ENCODE measurements at places on chromosomes 5 and 9.

GRCh38 chr9:134765785-134766184 is 114.8 kb upstream of the FCN2 start:
- DNase-seq: no peak

- no peak for DNase-seq
These were observed 625 bp upstream of the OLFM1 start for GRCh38 chr9:135086597-135087488.

DNA sequence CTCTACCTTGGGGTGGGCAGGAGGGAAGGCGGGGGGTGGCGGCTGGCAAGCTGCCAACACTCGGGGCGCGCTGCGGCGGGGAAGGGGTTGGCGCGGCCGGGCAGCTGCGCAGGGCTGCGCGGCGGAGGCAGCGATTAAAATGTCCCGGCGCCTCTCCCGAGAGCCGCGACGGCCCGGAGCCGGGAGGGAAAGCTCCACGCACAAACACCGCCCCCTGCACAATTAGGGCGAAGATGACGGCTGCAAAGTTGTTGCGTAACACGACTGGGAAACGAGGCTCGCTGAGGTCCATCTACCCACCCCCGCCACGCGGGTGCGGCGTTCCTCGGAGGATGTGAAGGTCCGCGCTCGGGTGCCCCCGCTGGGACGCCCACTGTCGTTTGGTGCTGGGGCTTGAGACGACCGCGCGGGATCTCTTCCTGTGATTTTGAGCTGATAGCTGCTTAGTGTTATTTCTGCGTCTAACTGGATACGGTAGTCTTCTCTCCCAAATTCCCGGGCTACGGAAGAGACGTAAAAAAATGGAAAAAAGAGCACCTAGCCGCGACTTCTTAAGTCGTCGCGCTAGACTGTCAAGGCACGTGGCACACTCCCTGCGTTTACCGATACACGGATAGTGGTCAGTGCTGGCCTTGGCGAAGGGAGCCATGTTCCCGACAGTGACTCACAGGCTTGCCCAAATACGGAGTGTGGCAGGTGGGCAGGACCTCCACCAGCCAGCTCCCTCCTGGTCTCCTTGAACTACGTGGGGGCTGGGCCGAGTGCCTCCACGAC is 958 bp upstream of the NFIL3 start:
- DNase-seq: no peak

- DNase-seq: no peak
These were observed 348.8 kb downstream of the EFNA5 start for GRCh38 chr5:107321906-107322305.
